ENCODE measurements at places on chromosomes 4 and X. TPM values are rescaled to one million over a fixed set of nuclear protein-coding genes. Genes with fewer than 3 reads are reported as not detected.

DNA sequence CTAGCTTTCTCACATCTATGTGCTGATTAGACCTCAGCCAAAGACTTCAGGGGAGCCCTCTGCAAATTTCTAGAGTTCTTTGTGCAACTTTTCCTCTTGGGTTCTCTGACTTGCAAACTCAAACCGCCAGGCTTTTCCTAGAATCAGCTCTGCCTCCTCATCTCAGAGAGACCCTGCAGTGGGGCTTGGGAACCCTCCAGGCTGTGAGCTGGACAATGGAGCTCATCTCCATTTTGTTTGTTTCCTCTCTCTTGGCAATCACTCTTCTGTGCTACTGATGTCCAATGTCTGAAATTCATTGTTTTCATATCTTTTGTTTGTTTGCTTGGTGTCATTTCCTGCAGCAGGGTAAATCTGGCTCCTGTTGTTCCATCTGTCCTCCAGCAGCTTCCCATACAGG, 33.0 kb downstream of the GYPB start:
- no peak for DNase-seq

DNA sequence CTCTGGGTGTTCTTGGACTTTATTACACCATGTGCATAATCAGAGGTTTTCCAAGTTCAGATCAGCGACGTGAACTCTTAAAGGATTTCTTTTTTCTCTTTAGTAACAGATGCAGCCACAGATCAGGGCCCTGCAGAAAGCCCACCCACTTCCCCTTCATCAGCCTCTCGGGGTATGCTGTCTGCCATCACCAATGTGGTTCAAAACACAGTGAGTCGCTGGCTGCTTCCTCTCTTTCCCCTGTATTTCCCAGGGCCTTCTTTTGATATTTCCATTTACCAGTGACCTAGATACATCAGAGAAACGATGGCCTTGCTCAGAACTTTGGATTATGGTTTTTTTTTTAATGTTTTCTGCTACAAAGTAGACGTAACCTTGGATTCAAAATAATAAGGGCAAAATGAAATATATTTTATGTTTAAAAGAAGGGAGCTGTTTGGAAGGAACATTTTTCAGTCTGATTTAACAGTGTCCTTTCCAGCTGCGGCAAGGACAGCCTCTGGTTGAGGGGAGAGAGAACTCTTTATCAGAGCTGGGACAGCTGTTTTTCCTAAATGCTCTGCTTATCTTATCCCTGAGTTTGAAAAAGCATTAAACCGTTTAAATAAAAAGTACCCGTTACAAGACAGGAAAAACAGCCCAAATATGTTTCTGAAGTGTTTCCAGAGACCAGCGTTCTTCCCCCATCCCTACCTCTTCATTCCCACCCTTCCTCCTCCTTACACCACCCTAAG, 38.2 kb downstream of the FAM114A1 start:
- no peak for DNase-seq

- no peak for DNase-seq
These were observed 175.8 kb downstream of the FAM13A start for GRCh38 chr4:88881227-88881569.

DNA sequence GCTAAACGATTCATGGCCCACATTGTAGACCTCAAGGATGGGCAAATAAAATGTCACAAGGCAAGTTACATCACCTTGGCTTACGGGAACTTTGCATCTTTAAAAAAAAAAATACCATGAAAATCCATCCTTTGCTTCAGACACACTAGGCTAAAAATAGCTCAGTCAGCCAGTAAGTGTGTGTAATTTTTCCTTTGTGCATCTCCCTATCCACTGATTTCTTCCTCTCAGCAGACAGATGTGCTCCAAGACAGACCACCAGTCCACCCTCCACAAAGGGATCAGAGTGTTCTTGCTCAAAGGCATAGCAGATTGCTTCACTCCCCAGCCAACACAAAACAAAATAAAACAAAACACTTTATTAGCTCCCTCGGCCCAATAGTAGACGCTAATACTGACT, 14.6 kb downstream of the LDB2 start:
- DNase-seq = no peak

- DNase-seq = no peak
These were observed 210.8 kb downstream of the ARHGAP10 start for GRCh38 chr4:147942729-147943128.

- no peak for DNase-seq
These were observed 17.7 kb upstream of the HERC5 start for GRCh38 chr4:88439161-88439760.

The RPS6KA3 gene
- 34.2 TPM for polyA plus RNA-seq

- no peak for DNase-seq
These were observed 178.7 kb upstream of the FAT1 start for GRCh38 chr4:186902361-186902760.

DNA sequence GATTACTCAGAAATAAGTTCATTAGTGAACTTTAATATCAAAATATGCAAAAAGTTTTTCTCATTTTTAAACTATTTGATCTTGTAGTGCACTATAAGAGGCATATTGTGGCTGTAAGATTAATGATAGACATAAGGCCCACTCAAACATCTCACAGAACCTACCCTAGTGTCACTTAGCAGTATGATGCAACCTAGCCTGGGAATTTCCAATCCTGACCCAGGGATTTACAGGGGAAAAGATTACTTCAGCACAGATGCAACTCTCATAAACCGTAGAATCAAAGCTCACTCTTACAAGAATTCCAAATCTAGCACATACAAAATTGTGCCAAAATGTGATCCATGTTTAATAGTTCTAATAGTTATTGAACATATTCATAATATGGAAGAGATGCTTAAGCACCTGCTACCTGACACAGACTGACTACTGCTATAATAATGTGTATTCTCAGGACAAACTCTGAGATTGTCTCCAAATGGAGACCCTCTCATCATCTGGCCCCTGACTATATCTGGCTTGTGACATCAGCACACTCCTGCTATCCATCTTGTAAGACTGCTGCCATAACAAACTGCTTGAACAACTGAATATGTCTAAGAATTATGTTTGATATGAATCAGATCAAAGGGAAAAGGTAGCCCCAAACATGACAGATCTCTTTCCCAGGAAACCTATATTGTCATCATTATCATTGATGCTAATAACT, 271.9 kb downstream of the PABPC4L start:
- DNase-seq = no peak

- DNase-seq = no peak
These were observed 408.2 kb downstream of the BCOR start for GRCh38 chrX:39689376-39690104.

The PDK3 gene
- polyA plus RNA-seq = 9.3 TPM

GRCh38 chr4:81404294-81404693, 67.4 kb downstream of the RASGEF1B start:
- DNase-seq = no peak

GRCh38 chrX:77275392-77275791, 171.8 kb upstream of the FGF16 start:
- DNase-seq = no peak

- DNase-seq = no peak
These were observed 316.8 kb downstream of the HS3ST1 start for GRCh38 chr4:11111876-11112275.

The NBDY gene
- polyA plus RNA-seq = 110 TPM

DNA sequence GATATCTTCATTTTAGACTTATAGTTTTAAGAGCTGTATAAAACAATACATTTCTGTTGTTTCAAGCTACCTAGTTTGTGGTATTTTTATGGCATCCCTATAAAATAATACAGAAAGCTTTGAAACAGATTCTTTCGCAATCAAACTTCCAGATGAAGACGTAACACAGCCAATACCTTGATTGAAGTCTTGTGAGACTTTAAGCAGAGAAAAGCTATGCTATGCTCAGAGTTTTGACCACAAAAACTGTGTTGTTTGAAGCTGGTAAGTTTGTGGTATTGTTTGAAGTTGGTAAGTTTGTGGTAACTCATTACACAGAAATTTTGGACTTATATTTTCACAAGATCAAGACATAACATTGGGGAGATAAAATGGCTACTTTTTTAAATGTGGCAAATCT, 201.8 kb upstream of the UGT8 start:
- DNase-seq = no peak

The FGF13 gene
- 33.5 TPM for polyA plus RNA-seq

DNA sequence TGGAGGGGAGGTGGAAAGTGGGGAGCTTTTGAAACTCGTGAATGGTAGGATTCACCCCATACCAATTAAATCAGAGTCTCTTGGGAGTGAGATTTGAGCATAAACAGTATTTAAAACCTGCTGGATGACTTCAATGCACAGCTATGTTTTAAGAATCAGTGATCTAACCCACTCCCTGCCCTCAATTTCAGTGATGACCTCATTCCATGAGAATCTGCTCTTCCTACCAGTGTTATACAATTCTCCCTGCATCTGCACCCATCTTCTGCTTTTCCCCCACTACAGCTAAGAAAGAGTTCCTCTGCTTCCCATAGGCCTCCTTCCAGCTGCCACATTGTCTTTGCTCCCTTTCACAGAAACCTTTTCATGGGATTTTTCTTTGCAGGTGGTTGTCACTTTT, 18.3 kb upstream of the H2AZ1 start:
- DNase-seq = no peak

DNA sequence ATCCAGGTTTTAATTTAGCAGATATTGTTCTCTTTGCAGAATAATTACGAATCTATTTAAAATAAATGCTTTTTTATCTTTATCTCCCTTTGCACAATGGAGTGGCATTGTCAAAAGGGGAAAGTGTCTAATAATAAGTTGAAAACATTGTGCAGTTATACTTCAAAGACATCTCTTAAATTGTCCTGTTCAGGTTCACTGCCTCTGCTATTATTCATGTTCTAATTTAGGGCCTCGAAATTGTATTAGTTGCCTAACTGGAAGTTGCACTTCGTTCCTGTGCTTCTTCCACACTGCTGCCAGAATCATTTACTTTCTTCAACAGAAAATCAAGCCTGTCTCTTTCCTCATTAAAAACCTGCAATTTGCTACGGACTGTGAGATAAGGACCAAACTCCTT, 150.5 kb upstream of the SPRY1 start:
- no peak for DNase-seq

GRCh38 chr4:97770222-97770621, 373.1 kb downstream of the STPG2 start:
- no peak for DNase-seq
